ENCODE measurements at places on chromosomes 3 and 15. TPM values are rescaled to one million over a fixed set of nuclear protein-coding genes. Genes with fewer than 3 reads are reported as not detected.

The TMCO5A gene
- total RNA-seq, result not detected

The BFSP2 gene
- total RNA-seq, result 1.3 TPM

The RTP1 gene
- not detected for total RNA-seq

The PTPRG gene
- total RNA-seq, result 0.22 TPM

The KNG1 gene
- not detected for total RNA-seq

The CD276 gene
- not detected for total RNA-seq

The TMIE gene
- 0.39 TPM for total RNA-seq

- DNase-seq, result no peak
These were observed 46.8 kb downstream of the ITGB5 start for GRCh38 chr3:124840331-124840730.

GRCh38 chr3:160564258-160564911 lies 986 bp downstream of the KPNA4 start:
- DNase-seq, result no peak

DNA sequence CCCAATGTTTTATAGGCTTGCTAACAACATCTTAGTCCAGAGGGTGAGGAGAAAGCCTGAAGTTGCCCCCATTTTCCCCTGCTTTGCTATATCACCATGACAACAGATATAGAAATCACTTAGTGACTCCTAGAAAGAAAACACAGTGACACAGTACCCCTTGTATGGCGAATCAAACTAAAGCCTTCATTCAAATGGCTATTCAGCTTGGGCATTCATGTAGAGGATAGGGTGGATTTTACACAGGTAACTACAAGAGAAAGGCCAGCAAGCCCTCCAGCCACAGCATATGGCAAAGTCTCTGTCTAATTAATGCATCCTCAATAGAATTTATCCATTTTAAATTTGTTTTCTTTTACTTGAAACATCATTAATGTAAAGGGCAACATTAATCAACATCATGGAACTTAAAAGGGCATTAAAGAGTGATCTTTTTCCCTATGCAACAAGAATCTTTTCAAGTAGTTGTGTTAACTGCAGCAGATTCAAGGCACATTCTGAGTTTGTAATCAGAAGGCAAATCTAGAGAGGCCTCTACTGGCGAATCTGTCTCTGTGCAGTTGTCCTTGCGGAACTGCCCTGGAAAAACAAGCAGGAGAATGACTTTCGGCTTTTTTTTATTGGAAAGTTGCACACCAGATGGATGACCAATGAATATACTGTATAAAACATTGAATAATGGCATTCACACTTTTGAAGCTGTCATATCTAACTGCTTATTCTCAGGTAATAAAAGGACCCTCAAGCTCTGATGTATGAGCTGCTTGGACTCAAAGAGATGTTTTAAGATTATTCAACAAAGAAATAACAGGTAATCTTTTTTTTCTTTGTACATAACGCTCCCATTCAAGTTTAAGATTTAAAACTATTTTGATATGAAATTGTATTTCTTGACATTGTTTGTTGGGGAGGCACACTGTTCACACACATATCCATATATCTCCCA lies 621.7 kb upstream of the AGTR1 start:
- DNase-seq, result no peak

GRCh38 chr3:152555666-152556291 lies 279.2 kb upstream of the P2RY1 start:
- DNase-seq, result no peak

DNA sequence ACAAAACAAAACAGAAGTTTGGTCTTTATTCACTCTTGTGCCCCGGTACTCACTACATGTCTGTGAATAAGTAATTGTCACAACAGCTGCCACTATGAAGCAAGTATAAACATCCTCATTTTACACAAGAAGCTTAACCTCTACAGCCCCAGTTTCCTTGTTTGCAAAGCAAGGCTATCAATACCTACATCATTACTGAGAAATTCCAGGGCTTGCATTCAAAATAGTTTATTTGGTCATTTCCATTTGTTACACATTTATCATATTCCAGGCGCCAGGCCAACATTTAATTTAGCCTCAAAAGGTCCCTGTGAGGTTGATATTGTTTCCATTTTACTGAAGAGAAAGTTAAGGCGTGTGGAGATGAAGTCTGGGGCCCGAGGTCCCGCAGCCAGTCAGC lies 161.4 kb upstream of the LRTM1 start:
- no peak for DNase-seq

- DNase-seq, result no peak
These were observed 13.5 kb upstream of the GNB5 start for GRCh38 chr15:52204657-52205056.

DNA sequence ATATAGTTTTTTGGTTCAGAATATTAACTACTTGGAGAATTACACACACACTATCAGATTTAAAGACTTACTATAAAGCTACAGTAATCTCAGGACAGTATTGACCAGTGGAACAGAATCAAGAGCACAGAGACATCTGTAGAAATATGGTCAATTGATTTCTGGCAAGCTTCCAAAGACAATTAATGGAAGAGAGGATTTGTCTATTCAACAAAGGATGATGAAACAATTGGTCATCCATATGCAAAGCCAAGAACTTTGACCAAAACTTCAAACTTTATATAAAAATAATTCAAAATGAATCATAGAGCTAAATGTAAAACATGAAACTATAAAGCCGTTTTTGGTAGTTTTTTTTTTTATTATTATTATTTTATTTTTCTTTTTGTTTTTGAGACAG lies 29.8 kb upstream of the MB21D2 start:
- no peak for DNase-seq

DNA sequence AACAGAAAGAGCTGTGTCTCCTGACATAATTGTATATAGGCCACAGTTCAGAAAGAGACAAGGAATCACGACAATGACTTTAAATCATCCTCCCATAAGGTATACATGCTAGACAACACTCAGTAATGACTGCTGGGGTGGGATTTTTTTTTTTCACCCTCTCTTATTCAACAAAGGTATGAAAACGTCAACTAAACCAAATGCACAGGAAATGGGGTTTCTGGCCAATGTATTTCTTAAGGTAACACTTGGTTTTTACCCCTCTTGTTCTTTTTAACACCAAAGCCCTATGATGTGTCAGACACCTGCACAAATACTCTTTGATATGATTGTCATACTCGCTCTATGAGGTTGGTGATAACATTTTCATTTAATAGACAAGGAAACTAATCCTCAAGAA lies 78.3 kb downstream of the MCF2L2 start:
- no peak for DNase-seq

GRCh38 chr15:39153058-39153714 lies 427.7 kb upstream of the THBS1 start:
- DNase-seq, result no peak

DNA sequence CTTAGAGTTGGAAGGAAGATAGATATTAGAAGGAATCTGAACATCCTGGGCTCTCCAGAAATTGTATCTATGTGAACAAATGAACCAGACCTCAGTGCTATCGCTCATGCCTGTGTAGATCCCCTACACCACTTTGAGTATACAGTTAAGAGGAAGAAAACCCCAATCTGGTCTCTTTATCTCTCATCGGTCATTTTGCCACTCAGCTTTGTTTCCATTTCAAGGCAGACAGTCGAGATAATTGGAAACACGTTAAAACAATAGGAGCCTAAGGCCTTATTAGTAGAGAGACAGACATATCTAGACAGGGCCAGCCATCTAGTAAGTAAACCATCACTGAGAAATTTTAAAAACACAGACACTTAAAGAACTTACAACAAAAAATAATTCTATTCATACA lies 101.6 kb downstream of the MYLK start:
- no peak for DNase-seq

DNA sequence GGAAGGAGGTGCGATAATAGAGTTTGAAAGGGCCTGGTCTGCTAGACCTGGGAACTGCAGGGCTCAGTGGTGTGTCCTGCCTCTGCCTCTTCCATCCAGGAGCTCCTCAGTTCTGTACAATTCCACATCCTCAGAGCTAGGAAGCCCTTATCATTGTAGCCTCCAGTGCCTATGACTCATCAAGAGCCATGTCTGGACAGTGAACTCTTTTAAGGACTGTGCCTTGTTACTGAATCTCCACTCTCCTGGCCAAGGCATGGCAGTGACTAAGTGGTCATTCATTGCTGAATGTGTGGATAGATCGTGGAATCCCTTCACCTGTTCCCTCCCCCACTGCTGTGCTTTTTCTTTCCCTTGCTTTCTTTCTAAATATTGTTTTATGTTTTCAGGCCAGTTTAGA lies 2.9 kb downstream of the TIMP4 start:
- no peak for DNase-seq

GRCh38 chr15:82950746-82951370 lies 1.7 kb downstream of the HOMER2 start:
- no peak for DNase-seq

- no peak for DNase-seq
These were observed 28.5 kb downstream of the SENP5 start for GRCh38 chr3:196896229-196896628.

GRCh38 chr3:41044523-41044922 lies 154.8 kb upstream of the CTNNB1 start:
- no peak for DNase-seq

GRCh38 chr3:133943031-133943535 lies 47.4 kb upstream of the RAB6B start:
- DNase-seq, result no peak

GRCh38 chr3:1197051-1197450 lies 104.2 kb downstream of the CNTN6 start:
- no peak for DNase-seq

DNA sequence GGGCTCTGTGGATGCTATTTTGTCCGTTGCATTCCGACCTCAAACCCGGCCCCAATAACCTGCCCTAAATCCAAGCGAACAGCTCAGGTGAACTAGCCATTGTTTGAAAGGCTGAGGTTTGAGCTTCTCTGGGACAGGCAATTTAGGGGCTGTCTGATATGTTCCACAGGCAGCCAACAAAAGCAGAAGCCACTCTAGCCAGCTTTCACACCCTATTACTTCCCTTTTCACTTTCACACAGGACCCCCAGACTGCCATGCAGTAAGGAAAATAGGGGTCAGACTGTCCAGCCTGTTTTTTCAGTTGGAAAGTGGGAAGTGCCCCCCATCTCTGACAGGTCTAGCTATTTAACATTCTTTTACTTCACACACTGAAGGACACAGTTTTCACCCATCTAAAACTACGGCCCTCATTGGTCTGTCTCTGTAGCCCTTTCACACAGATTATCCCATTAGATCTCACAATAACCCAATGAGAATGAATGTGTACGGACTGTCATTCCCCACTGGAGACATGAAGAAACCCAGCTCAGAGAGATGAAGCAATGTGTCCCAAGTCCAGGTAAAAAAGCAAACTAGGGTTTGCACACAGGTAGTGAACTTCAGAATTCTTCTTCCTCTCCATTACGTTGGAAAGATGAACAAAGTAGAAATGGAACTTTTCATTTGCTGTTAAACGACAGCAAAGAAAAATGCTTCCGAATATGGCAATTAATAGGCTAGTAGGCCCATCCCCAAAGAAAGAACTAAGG lies 1.9 kb downstream of the CCDC12 start:
- no peak for DNase-seq

- no peak for DNase-seq
These were observed 725 bp downstream of the SRP14 start for GRCh38 chr15:40038275-40038637.

GRCh38 chr3:13548696-13549622 lies at the start of gene FBLN2:
Gene FBLN2, plus strand, starts transcription at chr3:13549125. Its CDS starts 21,231 bp downstream, at chr3:13570356.
- DNase-seq, result peak; percentile 64

DNA sequence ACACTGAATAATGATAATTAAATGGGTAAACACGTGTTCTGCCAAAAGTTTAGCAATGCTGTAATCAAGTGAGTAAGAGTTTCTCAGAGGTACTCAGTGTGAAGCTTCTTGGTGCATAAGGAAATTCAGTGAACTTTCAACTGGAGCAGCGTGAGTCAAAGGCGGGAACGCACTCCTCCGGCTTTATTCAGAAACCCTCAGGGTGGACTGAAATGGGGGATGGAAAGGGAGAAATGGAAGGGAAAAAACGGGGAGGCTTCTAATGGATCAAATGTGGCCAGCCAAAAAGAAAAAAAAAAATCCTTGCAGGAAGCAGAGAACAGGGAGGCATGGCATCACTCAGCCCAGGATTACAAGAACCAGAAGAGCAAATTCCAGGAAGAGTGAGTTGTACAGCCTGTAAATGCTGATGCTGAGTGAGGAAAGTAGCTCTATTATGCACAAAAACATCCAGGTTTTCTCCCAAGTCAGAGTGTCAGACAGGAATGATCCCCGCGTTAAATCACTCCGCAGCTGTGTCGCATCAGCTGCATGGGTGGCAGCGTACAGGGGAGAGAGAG lies 85.3 kb downstream of the ASB7 start:
- DNase-seq, result no peak

DNA sequence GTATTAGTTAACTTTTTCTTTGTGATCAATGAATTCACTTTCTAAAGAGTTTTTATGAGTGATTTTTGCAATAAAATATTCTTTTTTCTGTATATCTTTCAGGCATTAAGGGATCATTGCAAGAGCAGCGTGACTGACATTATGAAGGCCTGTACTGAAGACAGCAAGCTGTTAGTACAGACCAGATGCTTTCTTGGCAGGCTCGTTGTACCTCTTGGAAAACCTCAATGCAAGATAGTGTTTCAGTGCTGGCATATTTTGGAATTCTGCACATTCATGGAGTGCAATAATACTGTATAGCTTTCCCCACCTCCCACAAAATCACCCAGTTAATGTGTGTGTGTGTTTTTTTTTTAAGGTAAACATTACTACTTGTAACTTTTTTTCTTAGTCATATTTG lies 24.4 kb downstream of the SELENOT start:
- no peak for DNase-seq

DNA sequence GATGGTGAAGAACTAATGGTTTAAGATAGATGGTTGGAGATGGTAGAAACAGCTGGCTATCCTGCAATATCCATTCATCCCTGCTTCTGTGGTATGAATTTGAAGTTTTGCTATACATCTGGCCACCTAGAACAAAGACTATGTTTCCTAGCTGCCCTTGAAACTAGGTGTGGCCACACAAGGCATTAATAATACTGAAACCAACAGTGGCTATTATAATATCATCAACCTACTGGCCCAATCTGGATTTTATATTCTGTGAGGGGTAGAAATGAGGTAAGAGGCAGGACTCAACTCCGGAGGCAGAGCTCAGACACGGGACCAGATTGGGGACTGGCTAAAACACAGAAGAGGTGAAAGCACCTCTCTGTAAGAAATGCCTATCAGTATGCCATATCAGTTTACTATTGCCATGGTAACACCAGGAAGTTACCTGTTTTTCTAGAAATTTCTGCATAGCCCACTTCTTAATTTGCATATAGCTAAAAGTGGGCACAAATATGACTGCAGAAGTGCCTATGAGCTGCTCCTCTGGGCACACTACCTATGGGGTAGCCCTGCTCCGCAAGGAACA lies 8.4 kb downstream of the IFT80 start:
- DNase-seq, result no peak

GRCh38 chr15:41648097-41648496 lies 12.1 kb upstream of the MGA start:
- DNase-seq, result no peak

DNA sequence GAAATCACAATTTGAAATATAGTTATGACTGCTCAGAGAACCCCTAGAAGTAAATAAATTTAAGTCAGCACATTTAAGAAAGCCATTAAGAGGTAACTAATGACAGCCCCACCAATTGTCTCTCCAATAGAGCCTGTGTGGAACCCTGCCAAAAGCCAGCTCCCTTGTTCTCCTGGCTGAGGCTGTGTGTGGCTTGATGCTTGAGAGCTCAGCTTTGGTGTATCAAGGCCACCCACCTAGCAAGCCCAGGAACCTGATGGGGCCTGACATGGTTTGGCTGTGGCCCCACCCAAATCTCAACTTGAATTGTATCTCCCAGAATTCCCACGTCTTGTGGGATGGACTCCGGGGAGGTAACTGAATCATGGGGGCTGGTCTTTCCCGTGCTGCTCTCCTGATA lies 106.9 kb downstream of the LRRN1 start:
- DNase-seq, result no peak

All from activated B cell treated with CpG ODN at 0.5 μM for 24 hours (primary cell).